Foreskin fibroblast (primary cell): ENCODE measurements at places on chromosomes 1 and 21.

- DNase-seq = no peak
Observed at GRCh38 chr21:20308586-20309315, 689.5 kb upstream of the NCAM2 start.

DNA sequence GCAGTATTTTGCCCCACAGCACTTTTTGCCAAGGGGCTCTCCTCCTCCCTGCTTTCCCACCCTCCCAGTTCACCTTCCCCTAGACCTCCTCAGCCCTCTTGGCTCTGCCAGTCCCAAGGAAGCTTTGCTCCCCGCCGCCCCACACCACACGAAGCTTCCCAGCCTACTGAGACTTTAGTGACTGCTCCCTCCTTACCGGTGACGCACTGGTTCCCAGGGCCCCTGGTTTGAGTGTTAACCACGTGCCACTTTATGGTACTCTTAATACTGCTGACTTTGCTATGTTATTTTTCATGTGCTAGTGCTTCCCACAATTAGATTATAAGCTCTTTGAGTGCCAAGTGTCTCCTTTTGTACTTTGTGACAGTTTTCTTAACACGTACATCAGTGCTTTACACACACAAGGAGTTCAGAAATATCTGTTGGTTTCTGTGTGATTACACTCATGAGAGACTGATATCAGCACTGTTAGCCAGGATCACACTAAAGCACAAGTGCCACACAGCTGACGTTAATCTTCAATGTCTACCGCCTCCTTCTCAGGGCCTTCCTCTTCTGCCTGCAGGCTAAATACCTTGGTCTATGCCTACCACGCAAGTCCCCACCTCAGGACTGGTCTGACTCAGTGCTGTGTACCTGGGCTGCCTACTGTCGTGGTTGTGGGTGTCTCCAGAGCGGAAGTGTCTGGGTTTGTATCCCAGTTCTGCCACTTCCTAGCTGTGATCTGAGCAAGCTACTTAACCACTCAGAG, 61.0 kb downstream of the DNTTIP2 start:
- DNase-seq = no peak

DNA sequence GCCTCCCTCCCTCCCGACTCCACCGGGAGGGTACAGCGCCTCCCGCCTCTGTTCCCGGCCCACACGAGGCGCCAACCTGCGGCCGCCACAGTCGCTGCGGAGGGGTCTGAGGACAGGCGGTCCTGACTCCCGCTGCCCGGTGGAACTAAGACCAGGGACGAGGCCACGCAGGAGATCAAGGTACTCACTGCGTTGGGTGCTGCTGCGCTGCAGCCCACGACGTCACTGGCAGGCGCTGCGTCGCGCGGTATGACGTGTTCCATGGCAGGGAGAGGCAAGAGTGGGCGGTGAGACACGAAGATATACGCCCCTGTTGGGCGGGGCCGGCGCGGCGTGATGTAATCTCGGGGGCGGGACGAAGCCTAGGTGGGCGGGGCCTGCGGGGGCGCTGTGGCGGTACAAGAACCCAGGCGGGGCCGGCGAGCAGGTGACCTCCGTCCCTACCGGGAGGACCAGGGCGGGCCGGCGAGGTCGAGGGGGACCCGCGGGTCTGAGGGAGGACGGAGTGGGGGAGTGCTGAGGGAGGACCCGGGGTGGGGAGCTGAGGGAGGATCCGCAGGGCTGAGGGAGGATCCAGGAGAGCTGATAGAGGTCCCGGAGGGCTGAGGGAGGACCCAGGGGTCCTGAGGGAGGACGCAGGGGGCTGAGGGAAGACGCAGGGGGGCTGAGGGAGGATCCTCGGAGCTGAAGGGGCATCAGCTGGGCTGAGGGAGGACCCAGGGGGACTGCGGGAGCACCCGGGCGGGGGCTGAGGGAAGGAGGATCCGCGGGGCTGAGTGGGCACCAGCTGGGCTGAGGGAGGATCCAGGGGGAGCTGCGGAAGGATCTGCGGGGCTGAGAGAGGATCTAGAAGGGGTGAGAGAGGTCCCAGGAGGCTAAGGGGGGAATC, at the start of gene MRPL55:
Gene MRPL55 (minus strand): TSS at position 227 of the 889 bp plus-strand sequence. CDS start 1,039 bp downstream, outside the sequence.
- peak; percentile 99 for DNase-seq

GRCh38 chr1:167629681-167630567, at the start of gene RCSD1:
RCSD1 (plus strand) TSS chr1:167630232; CDS start chr1:167630424, 192 bp downstream.
- DNase-seq = peak; percentile 42

GRCh38 chr1:77583483-77583882, 99.0 kb downstream of the ZZZ3 start:
- no peak for DNase-seq

GRCh38 chr1:20840731-20841130, 53.6 kb upstream of the HP1BP3 start:
- DNase-seq = no peak

- DNase-seq = no peak
Observed at GRCh38 chr1:50080904-50081586, 27.7 kb upstream of the ELAVL4 start.

- DNase-seq = peak; percentile 67
Observed at GRCh38 chr1:21956720-21957552, 19.8 kb upstream of the HSPG2 start.

GRCh38 chr1:225835856-225836255, 25.9 kb downstream of the EPHX1 start:
- DNase-seq = peak; percentile 40

DNA sequence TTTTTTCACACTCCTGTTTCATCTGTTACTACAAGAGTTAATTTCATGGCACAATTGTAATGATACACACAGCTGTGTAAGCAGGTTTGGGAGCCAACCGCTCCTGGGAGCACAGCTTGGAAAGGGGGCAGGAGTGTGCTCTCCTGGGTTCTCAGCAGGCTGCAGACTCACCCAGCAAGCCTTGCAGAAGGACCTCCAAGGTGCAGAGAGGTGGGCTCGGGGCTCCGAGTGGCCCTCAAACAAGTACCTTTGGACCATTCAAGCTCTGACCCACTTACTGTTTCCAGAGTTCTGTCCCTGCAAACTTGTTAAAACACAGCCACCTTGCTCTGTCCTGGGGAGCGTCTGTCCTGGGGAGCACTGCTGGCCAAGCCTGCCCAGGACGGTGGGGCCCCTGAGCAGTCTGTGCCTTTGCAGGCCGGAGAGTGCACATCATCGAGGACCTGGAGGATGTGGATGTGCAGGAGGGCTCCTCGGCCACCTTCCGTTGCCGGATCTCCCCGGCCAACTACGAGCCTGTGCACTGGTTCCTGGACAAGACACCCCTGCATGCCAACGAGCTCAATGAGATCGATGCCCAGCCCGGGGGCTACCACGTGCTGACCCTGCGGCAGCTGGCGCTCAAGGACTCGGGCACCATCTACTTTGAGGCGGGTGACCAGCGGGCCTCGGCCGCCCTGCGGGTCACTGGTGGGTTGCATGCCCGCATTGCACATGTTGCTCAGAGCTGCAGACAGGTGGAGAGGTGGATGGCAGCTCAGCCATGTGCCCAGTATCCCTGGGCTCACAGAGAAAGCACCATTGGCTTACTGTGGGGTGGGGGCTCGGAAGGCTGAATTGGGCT, 78.0 kb downstream of the OBSCN start:
- DNase-seq = no peak

DNA sequence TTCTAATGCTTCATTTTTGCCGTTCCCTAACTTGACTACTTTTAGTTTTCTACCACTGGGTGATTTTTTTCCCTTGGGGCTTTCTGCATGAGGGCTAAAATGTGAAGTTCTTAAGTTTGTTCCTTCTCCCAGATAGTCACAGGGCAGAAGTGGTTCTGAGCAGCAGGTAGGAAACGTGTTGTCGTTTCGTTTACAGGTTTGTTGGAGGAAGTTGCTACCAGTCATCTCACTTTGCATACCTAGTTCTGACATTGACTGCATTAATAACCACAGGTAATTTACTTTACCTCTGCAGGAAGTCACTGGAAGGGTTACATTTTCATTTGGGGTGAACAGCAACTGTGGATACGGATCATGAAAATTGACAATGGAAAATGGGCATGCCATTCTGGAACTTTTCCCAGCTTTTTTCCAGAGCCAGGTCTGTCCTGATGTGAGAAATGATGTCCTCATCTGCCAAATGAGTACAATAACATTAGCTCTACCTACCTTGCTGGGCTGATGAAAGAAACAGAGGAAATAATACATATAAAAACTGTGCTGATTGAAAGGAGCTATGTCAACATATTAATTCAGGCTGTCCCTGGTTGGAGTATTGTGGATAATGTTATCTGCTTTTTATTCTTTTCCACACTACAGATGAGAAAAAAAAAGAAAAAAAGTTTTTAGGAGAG, 94.2 kb downstream of the DISC1 start:
- DNase-seq = no peak

DNA sequence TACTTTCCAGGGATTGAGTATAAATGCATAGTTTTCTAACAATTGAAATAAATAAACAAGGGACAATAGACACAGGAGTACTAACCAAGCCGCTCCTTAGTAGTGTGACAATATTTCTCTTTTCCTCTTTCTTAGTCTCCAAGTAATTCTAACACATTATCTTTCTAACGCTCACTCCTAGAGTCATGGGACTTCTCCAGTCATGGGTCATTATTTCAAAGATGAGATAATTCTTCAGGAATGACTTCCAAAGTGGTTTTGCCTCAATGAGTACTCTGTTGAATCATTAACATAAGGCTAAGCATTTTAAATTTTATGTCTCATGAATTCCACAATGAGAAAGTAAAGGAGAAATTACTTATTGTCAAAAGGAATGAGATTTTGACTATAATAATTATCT, 605.8 kb upstream of the ADAMTS5 start:
- peak; percentile 79 for DNase-seq

- peak; percentile 85 for DNase-seq
Observed at GRCh38 chr1:201267481-201268229, 15.7 kb upstream of the PKP1 start.

GRCh38 chr1:66119148-66119547, 326.5 kb downstream of the PDE4B start:
- DNase-seq = no peak

DNA sequence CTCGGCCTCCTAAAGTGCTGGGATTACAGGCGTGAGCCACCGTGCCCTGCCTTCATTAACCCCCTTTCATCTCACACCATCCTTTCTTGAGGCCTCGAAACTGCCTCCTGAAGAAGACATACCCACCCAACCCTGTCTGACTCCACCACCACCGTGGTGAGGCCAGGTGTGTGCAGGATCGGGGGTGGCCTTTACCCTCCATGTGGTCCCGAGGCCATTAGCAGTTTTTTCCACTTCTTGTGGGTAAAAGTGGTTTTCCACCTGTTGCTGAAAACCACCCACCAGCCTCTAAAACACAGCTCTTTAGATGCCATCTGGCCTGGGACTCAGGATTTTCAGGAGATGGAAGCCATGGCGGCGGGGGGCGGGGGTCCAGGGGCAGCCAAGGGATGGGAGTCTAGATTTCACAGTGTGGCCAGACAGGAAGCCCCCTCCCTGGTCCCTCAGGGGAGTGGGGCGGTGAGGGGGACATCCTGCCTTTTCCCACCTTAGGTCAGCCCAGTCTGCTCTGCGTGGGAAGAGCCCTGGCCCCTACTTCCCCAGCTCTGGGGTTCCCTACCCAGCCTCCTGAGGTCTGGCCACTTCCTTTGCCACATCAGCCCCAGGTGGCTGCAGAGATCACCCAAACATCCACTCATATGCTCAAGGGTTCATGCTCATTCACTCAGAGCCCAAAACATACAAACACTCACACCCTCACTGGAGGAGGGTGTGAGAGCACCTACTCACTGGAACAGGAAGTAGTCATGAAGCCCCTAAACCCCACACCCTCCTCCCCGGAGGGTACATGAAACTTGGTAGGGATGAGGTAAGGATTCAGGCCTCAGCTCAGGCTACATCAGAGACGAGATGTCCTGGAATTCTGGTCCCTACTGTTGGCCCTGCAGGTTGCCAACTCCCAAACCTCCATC, 2.3 kb downstream of the FGR start:
- DNase-seq = no peak

GRCh38 chr1:202164271-202165037, 4.1 kb upstream of the PTPN7 start:
- DNase-seq = peak; percentile 20

DNA sequence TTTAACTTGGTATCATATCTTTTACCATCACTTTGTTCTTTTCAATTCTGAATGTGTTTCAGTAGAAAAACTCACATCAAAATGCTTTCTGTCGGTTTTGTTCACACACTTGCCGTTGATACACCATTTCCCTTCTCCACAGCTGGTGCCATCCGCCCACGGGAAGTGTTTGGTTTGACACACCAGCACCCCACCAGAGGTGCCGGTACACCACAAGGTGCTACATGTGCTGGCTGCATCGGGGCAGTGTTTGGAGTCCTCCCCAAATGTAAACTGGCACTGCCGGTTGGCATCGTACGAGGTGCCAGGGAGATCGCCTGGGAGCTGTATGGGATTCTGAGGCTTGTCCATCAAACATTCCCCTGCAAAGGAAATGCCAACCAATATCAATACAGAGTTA, 5.0 kb downstream of the ADAMTS1 start:
- no peak for DNase-seq

DNA sequence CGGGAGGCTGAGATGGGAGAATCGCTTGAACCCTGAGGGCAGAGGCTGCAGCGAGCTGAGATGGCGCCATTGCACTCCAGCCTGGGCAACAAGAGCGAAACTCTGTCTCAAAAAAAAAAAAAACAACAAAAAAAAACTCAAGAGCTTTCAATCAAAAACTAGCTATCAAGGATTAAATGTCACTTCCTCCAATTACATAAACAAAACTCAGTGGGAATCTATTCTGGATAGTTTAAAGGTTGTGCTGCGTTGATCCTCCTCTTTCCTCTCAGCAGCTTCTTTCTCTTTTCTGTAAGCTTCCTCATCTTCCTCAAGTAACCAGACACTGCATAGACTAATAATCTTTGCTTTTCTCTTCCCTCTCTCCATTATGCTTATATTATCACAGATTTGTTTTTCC, 20.7 kb downstream of the EIF4G3 start:
- no peak for DNase-seq

DNA sequence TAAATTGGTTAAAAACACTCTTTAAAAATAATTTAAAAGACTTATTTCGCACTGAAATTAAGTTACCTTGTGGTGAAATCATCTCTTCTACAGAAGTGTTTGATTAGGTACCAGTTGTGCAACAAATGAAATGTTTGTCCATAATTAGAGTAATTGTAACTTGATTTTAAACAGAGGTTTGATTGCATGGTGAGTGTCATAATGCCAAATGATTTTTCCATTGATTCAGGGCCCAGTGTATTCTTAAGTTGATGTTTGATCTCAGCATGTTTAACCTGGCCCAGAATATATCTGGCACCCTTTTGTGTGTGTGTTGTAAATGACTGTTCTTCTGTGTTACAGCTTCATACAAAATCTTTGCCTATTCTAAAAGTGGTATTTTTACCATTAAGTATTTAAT, 28.5 kb downstream of the LRRC8B start:
- no peak for DNase-seq
